ENCODE measurements at places on chromosomes 2 and 18.

DNA sequence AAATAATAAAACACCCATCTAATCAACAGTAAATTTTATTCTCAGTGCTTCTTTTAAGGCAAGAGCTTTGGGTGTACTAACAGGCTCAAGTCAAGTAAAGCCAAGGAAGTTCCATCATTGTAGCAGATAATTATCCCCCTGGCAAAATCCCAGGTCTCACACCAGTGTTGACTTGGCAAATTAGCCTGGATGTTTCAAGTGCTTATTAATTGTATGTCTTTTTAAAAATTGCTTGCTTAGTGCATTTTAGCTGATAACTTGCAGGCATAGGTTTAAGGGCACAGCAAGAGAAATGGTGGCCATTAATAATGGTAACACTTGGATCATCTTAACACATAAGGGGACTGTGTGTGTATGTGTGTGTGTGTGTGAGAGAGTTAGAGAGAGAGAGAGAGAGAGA, 42.0 kb upstream of the FMNL2 start:
- DNase-seq = no peak

- no peak for DNase-seq
These were observed 246.4 kb upstream of the PXDN start for GRCh38 chr2:1990724-1991123.

GRCh38 chr18:63292831-63293683, 26.5 kb downstream of the BCL2 start:
- no peak for DNase-seq

- DNase-seq = no peak
These were observed 32.6 kb downstream of the IL1R2 start for GRCh38 chr2:102024410-102024809.

- DNase-seq = no peak
These were observed 78.1 kb upstream of the TTC39C start for GRCh38 chr18:23936381-23936958.

- DNase-seq = no peak
These were observed 343.5 kb upstream of the FANCL start for GRCh38 chr2:58584606-58585118.

DNA sequence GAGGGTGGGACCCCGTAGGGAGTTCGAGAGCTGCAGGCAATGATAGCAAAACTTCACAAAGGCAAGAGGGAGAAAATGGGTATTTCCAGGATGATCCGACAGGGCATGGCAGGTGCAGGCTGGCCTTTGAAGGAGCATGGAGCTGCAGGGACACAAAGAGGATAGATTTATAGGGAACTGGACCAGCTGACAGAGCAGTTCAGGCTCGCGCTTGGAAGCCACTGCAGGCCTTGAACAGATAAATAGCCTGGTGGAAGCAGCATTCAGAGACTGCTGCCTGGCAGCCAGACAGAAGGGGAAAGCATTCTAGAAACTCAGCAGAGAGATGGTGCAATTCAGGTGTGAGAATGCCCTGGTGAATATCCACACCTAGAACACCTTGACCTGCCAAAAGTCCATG, 29.3 kb upstream of the CREG2 start:
- no peak for DNase-seq

DNA sequence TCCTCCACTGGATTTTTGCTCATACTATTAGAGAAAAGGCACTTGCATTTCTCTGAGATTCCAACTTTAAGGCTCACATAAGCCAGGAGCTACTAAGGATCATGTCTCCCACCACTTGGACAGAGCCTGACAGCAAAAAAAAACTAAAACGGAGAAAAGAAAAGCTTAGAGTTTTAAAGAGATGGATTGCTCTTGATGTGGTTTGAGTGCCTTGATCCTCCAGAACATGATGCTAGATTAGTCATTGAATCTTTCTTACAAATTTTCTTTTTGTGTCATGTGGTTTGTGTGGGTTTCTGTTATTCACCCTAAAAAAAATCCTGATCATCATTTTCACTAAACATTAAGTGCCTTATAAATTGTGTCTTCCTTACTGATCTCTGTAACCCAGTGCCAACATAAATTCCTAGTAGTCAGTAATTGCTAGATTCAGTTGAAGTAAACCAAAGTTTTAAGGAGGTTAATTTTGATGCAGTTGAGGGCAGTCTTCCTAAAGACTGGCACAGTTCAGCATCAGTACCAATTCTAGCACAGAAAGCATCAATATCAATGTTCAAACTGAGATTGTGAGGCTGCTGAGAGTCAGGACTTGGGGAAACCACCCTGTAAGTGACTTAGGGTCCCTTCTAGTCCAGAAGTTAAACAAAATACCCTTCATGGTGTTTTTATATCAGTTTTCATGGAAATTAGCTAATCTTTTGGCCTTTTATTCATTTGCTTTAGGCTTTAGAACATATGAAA, 206.3 kb downstream of the RAD51AP2 start:
- DNase-seq = peak; percentile 30

- DNase-seq = no peak
These were observed 157.8 kb downstream of the INSIG2 start for GRCh38 chr2:118246079-118246478.

DNA sequence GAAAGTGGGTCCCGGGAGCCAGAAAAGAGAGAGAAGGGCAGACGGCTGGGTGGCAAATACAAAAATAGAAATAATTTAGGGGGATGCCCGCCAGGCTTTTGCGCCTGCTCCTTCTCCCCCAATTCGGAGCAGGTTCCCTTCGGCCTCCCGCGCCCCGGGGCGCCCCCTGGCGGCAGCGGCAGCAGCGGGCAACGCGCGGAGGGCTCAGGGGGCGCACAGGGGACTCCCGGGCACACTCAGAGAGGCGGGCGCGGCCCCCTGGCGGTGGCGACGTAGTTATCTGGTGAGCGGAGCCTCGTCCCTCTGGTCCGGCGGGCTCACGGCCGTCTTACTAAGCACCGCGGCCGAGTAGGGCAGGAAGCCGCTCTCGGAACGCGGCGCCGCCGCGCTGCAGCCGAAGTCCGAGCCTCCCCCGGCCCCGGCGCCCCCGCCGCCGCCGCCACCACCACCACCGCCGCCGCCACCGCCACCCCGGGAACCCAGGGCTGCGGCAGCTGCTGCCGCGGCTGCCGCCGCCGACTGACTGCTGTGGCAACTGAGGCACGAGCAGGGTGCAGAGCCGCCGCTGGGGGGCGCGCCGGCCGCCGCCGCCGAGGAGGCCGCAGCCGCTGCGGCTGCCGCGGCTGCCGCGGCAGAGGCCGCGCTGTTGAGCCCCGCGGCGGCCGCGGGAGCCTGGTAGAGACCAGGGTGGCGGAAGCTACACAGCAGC, 3.8 kb downstream of the EVX2 start:
- no peak for DNase-seq

GRCh38 chr2:163859951-163860350, 124.1 kb upstream of the FIGN start:
- peak; percentile 42 for DNase-seq

DNA sequence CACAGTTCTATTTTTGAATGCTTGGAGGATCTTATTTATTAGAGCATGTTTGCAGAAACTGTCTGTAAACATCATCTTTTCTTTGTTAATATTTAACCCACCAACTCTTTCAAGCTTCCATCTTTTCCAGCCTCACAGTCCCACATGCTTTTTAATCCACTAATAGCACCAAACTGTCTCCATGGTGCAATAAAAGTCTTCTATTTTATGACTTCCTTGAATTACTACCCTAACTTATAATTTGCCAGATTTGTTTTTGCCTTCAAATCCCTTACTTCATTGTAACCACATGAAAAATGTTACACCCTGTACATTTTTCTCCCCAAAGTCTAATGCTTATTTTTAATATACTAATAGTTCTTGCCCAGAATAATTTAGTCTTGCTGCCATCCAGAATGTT, 792.6 kb downstream of the PLCL1 start:
- no peak for DNase-seq

GRCh38 chr2:96985181-96985945, 1.0 kb downstream of the FAM178B start:
- DNase-seq = no peak

DNA sequence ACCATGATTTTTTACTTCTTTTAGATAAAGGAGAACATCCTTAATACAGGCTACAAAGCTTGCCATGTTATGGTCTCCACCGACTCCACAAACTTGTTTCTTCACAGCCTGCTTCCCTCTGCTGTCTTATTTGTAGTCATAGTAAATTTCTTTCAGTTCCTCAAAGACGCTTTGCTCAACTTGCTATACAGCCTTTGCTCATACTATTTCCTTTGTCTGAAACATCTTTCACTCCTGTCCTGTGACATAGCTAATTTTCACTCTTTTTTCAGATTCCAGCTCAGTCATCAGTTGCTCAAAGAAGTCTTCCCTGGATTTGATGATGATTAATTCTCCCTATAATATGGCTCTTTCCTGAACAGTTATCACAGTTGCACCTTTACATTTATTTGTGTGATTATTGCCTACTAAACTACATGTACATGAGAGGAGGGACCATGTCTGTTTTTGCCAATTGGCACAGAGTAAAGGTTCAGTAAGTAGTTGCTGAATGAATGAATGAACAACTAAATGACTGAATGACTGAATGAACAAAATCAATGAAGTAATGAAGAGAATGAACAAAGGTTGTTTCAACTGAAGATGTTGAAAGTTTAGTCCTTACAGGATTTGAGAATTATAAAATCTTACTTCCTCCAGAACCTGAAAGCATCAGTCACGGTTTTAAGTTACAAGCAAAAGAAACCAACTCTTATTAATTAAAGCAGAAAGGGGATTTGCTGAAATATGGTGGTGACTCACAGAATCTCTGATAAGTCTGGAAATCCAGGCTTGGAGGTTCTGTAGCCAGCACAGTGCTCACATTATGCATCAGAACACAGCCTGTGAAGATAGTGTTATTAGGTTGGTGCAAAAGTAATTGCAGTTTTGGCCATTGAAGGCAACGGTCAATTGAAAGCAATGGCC, 186.4 kb upstream of the FAM98A start:
- peak; percentile 29 for DNase-seq

GRCh38 chr2:113060396-113060795, 1.4 kb downstream of the IL36RN start:
- no peak for DNase-seq

DNA sequence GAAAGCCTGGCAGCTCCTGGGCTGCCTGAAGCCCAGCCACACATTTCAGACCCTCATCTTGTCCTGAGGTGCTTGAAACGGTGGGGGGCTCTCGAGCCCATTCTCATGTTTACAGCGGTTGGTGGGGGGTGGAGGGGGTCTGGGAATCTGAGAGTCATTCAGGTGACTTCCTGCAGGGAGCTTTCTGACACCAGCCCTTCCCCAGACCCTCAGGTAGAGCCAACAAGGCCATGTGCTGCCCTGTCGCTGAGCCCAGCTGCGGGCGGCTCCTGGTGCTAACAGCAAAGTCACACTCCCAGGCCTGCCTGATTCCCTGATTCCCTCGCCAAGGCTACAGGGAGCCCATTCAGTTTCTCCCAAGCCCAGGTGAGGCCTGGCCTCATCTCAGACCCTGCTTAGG, 324.9 kb upstream of the MEX3C start:
- no peak for DNase-seq

DNA sequence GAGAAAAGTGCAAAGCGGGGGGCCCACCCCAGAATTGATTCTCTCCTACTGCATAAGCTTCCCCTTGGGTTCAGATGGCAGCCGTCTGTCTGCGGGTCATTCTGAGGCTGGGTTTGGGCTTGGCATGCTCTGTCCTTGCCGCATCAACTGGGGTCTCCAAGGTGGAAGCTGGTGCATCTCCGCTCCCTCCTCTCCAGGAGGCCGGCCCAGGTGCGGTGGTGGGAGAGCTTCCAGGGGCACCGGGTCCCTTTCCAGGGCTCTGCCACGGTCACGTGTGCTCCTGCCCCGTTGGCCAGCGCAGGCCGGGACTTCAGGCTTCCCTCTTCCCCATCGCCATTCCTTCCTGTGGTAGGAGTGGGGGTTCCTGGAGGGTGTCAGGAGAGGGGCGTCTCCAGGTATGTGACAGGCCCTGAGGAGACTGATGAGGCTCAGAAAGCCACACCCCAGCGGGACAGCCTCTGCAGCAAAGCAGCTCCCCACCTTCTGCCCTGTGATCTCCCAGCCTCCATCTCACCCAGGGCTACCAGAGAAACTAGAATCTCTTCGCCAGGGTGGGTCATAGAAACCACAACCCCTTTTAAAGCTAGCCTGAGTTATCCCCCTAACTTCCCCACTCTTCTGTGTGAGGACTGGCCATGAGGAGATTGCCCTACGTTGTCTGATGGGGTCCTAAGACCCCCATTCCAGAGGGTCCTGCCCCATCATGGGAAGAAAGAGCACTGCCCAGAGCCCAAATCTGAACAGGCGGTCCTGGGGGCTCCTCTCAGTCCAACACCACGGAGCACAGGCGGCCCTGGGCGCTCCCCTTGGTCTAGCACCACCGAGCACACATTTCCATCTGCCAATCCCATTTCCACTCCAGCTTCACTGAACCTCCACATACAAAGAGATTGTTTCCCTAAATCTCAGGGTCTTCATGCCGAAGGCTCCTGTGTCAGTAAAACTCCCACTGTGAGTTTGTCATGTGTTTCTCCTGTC, 76.6 kb downstream of the SLC66A2 start:
- no peak for DNase-seq

GRCh38 chr2:29751390-29751789, 170.0 kb downstream of the ALK start:
- no peak for DNase-seq

- DNase-seq = no peak
These were observed 230.4 kb upstream of the AGAP1 start for GRCh38 chr2:235263205-235264120.

DNA sequence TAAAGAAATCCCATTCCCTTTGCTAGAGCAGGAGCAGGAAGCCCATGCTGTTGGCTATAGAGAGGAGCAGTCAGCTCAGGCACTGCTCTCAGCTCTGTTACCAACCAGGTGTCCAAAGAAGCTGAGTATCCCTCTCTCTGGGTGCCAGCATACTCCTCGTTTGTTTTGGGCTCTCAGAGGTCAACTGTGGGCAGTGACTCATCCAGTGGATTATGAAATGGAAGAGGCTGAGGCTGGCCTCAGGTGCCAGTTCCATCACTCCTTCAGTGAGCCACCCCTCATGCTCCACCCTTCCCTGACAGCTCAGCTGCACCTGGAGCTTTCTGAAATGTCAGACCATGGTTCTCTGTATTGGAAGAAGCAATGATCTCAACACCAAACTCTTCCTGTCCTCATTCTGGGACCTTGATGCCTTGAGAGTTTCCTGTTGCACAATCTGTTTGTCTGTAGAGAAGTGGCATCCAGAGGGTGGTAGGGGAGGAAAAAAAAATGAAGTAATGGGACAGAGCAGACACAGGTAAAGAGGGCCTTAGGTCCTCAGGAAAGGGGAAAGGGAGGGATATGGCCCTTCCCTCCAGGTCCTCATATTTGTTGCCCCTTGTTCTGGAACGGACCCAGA, 31.2 kb upstream of the EN1 start:
- DNase-seq = no peak

Data from MM.1S (cell line).